ENCODE measurements at places on chromosomes 12 and 14.

DNA sequence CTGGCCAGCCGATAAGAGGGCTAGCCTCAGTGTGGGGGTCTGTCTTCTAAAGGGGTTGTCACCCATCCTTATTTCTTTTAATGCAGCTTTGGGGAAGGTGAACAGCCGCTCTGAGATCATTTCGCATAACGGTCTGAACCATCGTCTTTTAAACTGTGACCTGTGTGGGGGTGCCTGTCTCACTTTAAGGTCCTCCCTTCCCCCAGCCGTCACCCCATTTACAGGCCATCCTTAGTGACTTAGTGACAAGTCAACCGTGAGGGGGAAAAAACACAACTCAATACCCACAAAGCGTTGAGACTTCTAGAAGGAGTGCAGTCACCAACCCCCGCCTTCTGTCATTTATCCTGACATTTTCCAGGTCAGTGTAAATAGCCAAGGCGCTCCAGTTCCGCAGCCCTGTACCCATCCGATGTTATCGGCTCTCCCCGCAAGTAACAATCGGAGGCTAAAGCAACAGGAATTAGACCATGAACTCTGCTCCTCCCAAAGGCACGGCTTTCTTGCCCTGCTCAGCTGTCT lies 505 bp upstream of the DENND5B start:
- DNase-seq: no peak

- DNase-seq: no peak
Observed at GRCh38 chr12:14959126-14959440, 2.3 kb downstream of the ARHGDIB start.

DNA sequence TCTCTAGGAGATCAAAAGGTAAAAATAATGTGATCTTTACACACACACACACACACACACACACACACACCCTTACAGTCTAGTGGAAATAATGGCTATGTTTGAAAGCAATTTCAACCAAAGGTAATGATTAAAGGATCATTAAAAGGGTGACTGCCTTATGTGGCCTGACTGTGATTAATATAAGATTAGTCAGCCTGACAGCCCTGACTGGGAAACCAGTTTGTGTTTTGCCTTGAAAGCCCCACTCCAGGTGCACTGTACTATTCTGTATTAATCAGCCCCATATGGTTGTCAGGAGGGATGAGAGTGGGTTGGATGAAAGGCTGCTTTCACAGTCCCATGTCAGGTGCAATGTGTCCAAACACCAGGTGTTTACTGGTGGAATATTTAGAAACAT lies 10.5 kb downstream of the RASSF9 start:
- DNase-seq: no peak

DNA sequence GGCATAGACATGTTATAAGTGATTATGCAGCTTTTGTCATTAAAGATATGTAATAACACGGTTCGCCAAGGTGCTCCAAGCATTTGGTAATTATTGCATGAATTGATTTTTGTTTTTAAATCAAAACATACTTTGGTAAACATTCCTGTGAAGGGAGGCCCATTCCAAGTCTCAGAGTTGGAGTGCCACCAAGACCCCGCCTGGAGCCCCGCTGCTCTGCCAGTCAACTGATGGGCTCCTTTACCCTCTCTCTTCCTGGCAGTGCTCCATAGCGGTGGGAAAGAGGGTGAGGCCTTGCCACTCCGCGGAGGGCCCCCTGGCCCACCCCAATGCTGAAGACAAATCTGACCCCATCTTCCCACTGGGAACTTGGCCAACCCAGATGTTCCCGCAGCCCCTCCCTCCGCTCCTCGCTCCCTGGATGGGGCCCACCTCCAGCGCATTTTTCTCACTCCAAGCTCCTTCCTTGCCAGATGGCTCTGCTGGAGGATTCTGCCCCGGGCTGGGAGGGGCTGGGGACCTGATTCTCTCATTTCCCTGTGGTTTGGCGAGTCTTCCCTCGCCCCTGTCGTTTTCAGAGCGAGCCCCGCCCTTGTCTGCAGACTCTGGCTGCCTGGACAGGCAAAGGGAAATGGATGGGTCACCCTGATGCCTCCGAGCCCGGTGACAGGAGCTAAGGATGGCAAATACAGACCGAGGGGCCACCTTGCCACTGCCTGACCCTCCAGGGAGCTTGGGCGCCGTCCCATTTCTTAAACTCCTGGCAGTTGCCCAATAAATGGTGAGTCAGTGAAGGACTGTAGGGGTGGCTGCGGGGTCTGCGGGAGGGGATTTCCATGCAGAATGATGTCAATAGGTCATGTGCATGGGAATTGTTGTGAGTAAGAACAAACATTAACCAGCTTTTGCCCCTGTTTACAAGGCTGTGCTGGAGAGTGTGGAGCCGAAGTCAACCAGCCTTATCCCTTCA lies 9.2 kb upstream of the PAPLN start:
- no peak for DNase-seq

DNA sequence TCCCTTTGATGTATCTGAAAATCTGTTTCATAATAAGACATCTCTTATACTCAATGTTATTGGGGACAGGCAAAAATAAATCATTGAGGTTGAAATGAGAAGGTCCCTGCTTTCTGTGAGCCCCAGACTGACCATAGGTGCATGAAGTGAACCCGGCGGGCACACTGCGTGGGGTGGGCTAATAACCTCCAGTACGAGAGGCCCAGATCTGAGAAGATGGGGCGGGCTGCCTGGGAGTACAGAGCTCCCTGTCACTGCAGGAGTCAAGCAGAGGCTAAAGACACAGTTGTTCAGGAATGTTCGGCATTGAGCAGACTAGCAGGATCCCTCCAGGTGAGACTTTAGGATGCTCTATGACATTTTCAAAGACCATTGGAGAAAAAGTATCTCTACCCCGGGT lies 244.6 kb downstream of the CHST11 start:
- DNase-seq: no peak

GRCh38 chr14:96177766-96178375 lies 26.8 kb upstream of the BDKRB2 start:
- no peak for DNase-seq

GRCh38 chr12:88638966-88639760 lies 58.9 kb upstream of the KITLG start:
- DNase-seq: peak; percentile 64

- no peak for DNase-seq
Observed at GRCh38 chr12:48927261-48927660, 2.0 kb upstream of the FKBP11 start.

- no peak for DNase-seq
Observed at GRCh38 chr12:116962197-116962596, 51.4 kb downstream of the FBXW8 start.

- no peak for DNase-seq
Observed at GRCh38 chr12:88562846-88563582, 17.3 kb downstream of the KITLG start.

DNA sequence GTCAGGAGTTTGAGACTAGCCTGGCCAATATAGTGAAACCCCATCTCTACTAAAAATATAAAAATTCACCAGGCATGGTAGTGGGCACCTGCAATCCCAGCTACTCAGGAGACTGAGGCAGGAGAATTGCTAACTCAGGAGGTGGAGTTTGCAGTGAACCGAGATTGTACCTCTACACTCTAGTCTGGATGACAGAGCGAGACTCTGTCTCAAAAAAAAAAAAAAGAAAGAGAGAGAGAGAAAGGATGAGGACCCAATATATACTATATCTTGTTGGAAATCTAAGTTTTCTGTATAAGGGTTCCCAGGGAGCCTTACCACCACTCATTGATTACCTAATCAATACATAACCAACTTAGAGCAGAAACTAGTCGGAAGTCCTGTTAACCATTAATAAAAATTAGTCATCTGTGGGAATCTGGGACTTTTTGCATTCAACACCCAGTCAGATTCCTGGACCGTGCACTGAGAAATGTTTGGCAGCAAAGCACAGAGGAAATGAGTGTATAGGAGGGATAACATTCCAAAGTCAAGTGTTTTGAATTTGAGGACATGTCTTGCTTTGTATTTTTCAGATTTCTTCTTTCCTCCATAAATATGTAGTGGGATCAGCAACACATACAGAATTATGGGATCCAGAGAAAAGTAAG lies 44.8 kb upstream of the NR2C1 start:
- DNase-seq: no peak

DNA sequence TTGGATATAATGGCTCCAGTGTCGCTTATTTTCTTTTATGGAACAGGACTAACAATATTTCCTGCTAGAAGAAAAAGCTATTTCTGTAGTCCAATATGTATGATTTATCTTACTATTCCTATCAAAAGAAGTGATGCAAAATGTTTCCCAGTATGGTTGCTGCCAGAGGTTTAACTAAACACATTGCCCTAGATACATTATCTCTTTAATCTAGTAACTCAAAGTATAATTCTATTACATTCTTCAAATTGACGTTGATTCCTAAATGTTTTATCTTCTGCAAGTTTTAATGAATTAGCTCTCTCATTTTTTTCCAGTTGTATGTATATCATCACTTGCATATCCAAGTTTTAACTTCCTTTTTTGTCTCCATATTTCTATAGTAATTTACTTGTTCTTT lies 28.2 kb downstream of the GYS2 start:
- DNase-seq: no peak

All from NCI-H187 treated with DMSO at 0.1 percent for 48 hours (cell line).